ENCODE measurements at places on chromosomes 2 and 18.

DNA sequence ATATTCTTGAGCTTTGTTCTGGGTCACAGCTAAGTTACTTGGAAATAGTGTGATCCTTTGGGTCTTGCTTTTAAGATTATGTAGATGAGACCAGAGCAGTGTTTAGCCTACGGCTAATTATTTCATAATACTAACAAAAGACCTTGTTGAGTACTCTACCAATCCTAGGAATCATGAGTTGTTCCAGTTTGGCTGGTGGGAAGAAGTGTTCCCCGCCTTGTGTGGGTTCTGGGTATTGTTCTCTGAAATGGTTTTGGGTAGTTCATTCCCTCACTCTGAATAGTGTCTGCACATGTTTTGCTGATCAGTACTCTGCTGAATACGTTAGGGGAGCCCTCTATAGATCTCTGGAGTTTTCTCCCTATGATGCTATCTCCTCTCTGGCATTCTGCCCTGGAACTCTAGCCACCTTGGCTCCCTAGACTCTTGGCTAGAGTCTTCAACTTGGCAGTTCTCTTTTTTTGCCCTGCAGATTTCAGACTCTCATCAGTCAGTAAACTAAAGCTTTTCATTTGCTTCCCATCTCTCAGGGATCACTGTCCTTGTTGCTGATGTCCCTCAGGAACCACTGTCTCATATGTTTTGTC lies 48.4 kb downstream of the NEMP2 start:
- DNase-seq, result no peak

DNA sequence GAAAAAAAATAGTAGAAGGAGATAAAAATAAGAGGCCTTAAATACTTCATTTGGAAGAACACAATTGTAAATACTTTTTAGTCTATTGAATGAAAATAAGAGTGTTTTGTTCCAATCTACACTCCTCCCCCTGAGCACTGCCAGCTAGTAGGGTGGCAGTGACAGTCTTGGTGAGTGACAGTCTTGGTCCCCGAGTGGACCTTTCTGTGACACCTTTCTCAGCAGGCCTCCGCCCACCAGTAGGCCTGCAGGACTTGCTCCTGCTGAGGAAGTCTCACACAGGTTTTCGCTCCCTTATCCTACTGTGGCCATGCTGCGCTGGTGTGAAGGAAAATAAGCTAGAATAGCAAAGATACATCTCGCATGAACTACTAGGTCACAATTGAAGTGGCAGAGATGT lies 666.8 kb downstream of the NR4A2 start:
- no peak for DNase-seq

DNA sequence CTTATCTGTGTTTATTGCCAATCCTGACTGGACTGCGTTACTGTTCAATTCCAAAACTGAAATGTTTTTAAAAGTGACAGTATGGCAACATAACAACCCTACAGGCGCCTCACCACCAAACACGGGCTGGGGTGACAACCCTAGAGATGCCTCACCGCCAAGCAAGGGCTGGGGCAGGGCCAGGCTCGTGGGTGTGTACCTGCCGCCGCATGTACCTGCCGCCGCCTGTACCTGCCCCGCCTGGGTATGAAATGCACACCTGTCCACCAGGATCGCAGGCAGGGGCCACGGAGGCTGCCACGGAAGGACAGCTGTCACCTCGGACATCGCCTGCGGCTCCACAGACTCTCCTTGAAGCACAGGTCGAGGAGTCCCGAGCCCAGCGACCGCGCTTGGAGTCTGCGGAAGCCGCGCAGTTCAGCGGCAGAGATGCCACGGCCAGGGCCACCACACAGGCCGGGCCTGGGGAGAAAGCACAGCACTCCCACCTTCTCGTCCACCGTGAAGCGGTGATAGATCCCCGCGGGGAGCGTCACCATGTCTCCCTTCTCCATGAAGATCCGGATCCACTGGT lies 18.9 kb downstream of the ADI1 start:
- DNase-seq, result no peak

- DNase-seq, result peak; percentile 22
These were observed 35.0 kb upstream of the PSMD14 start for GRCh38 chr2:161273038-161273760.

DNA sequence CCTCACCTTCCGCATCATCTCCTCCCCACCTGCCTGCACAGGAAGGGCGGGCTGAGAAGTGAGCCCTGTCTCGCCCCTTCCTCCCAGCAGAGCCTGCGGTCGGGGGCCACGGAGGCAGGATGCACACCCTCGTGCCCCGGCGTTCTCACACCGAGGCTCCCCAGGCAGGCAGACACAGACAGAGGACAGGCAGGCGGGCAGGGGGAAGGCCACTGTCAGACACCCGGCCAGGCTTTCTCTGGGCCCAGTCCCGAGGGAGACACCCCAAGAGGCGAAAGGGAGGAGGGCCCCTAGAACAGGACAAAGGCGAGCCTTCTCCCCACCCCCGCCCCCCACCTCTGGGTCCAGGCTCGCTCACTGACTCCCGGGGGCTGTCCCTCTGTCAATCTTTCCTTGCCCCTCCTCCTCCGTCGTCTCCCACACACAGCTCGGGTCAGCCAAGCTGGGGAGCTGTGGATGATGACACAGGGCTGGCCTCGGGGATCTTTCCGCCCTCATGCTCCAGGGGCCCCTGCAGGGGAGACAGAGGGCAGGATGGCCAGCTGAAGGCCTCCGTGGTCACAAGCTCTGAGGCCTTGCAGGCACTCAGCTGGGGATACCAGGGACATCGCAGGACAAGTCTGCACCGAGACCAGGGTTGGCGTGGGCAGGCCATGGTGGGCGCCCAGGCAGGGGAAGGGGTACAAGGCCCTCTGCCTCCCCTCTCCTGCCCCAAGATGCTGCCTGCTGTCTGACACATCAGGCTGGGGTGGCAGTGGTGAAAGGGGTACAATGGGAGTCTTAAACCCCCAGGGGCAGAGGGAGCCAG lies 24.9 kb downstream of the BIN1 start:
- peak; percentile 80 for DNase-seq

DNA sequence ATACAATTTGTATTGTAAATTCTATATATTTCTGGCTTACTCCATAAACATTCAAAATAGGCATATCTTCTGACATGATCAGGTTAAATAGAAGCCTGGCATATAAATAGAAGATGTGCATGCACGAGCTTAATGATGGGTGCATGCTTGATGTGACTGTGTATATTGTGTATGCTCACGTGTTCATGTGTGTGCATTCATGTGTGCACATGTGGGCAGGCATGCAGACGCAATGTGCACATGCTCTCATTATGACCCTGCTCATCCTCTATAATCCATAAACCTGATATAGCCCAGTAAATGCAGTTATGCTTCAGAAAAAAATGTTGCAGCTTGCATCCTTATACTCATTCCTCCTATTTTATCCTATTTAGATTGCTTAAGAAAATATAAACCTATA lies 29.2 kb downstream of the RAB27B start:
- DNase-seq, result no peak

DNA sequence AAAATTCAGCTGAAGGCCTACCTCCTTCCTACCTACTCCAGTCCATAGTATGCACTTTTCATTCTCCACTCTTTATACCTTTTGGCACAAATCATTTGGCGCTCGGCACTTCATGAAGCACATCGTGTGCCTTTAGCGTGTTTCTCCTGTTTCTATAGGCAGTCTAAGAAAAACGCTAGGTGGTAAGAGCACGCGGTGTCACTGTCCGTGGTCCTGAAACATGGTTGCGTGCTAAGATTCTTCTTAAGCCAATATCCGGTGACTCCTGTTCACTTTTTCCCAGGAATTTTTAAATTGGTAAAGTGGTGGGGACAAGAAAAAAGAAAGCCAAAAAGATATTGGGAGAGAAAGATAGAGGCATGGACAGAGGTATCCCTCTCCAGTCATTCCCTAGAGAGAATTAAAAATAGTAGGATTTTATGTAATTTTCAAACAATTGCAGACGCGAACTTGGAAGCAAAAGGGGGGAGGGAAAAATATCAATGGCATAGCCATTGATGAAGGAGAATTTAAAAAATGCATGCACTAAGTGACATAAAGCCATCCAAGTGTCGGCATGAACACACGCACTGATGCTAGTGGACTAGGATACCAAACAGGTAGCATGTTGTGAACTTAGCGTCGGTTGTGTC lies 1.4 kb upstream of the CTNNA2 start:
- DNase-seq, result no peak

- no peak for DNase-seq
These were observed 8.9 kb downstream of the ARHGEF4 start for GRCh38 chr2:130845505-130846085.

DNA sequence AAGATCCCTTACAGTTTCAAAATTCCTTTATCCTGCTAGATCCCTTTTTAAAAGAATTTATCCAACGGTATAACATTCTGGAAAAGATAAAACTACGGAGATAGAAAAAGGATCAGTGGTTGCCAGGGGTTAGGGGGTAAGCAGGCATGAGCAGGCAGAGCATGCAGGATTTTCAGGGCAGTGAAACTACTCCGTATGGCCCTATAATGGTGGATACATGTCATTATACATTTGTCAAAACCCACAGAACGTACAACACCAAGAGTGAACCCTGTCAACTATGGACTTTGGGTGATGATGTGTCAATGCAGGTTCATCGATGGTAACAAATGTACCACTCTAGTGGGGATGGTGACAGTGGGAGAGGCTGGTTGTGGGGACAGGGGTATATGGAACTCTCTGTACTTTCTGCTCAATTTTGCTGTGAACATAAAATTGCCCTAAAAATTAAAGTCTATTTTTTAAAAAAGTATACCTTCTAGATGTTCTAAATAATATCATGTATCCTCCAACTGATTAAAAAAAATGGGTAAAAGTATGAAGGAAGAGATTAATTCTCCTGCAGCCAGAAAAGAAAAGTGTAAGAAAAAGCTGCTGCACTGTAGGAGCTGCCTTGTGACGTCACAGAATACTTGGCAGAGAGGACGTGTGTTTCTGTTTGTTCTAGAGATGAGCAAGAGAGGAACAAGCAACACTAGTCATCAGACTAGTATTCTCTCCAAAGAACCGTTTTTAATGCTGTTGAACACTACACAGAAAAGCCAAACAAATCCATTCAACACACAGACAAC lies 23.6 kb downstream of the ANKRD44 start:
- no peak for DNase-seq

DNA sequence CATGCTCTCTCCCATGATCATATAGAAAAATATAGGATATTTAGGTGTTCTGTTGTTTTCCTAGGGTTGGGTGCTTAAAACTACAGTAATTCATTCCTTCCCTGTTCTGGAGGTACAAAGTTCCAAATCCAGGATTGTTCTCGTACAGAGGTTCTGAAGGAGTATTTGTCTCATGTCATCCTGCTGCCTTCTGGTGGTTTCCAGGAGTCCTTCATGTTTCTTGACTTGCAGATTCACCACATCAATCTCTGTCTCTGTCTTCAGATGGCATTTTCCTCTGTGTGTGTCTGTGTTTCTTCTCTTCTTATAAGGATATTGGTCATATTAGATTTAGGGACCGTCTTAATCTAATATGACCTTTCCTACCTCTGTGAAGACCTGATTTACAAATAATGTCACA lies 397.9 kb downstream of the NYAP2 start:
- DNase-seq, result no peak

DNA sequence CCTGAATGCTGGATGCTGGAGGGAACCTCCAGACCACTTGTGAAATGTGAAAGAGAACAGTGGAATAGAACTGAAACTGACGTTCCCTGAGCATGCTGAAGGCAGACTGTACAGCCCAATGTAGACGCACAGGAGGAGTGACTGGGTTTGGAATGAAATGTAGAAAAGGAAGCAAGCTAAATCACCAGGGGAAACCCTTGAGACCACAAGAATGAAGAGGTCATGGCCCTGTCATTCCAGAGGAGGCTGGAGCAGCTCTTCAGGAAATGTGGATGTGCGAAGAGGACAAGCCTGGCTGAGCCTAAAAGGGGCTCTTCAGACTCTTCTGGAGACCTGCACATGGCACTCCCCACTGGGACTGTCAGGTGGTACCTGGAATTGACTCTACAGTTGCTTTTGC lies 118.5 kb upstream of the ALPP start:
- DNase-seq, result no peak

- no peak for DNase-seq
These were observed 37.6 kb upstream of the FZD7 start for GRCh38 chr2:201996006-201996405.

DNA sequence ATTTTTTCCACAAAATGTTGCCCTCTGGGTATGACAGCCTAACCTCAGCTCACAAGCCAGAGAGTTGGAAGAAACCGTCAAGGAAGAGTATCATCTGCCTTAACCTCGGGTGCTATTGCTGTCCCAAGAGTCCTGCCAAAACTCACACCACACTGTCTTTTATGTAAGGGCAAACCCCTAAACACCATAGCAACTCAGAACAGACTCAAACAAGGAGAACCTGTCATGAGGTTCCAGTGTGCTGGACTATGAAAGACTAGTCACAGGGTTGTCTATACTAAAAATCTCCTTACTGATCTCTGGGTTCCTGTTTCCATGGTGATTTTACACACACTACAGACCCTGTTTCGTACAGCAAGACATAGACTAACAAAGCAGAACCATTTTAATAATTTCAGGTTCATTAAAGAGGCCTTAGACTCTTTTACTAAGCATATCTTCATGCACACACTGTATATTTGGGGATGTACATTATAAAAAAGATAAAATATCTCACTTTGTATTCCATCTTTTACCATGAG lies 159.8 kb downstream of the PKP4 start:
- no peak for DNase-seq

- no peak for DNase-seq
These were observed 203.8 kb downstream of the ETAA1 start for GRCh38 chr2:67600946-67601345.

DNA sequence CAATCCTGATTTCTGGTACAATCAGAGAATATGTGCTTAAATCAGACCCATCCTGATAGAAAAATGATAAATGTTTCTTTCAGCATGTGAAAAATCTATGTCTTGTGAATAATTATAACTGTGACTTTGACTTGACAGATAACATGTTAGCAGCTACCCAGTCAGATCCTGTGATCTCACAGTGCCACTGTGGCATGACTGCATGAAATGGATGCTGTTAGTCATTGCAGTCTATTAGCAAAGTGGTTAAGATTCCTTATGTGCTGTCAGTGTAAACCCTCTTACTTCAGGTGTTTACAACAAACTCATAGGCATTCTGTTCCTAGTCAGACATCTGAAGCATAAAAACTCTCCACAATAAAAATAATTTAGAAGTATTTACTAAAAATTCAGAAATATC lies 244.6 kb upstream of the RND3 start:
- DNase-seq, result no peak

DNA sequence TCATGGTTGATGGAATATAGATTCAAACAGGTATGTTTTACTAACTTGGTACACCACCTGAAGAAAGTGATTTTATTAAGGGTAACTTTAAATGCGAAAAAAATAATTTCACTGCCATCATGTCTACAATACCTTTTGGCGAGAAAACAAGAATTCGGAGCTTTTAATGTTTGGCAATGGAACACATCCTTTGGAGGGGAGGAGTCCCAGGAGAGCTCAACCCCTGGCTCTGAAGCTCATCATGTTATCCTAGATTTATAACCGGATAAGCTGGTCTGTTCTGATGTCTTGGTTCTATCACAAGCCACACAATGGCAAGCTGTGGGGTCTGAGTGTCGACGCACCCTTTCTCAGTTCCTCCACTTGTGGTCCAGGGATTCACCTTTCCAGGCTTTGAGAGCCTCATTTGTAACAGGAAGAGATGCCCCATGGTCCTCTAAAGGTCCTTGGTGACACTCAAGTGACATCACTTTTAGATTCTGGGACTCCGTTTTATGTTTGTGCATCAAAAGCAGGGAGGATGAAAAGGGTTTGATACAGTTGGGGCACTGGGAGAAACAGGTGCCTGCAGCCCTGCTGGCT lies 172.7 kb downstream of the BCL2 start:
- no peak for DNase-seq

Data from activated T-cell treated with anti-CD3 and anti-CD28 coated beads, Interleukin-2, amount 50 U/mL, for 1 hour (primary cell).